Upper lobe of right lung (tissue), 1 donor: ENCODE measurements at places on chromosomes 5 and 9. TPM values are rescaled to one million over a fixed set of nuclear protein-coding genes. Genes with fewer than 3 reads are reported as not detected.

The ARHGEF37 gene
- total RNA-seq, result 13.3 TPM

The IRGM gene
- total RNA-seq, result not detected

The C5 gene
- 37.8 TPM for total RNA-seq

The ADRA1B gene
- 7.1 TPM for total RNA-seq

The SPINK14 gene
- not detected for total RNA-seq

The FLT4 gene
- total RNA-seq, result 38.6 TPM

The SYNPO gene
- 151 TPM for total RNA-seq

- DNase-seq, result no peak
- H3K27me3 ChIP-seq, result peaks cover 23% of the 10 kb centered on the region
- no peak overlapping the region for H3K27ac ChIP-seq
- H3K36me3 ChIP-seq, result no peaks in the 10 kb centered on the region
- H3K4me3 ChIP-seq, result no peak overlapping the region
- H3K4me1 ChIP-seq, result no peaks in the 10 kb centered on the region
Observed at GRCh38 chr9:135677641-135678168, 14.6 kb downstream of the LCN9 start.

GRCh38 chr9:134252084-134252830 is 74.0 kb upstream of the RXRA start:
- no peaks in the 10 kb centered on the region for H3K36me3 ChIP-seq
- H3K4me1 ChIP-seq, result no peaks in the 10 kb centered on the region
- no peak for DNase-seq
- H3K27me3 ChIP-seq, result no peaks in the 10 kb centered on the region
- H3K27ac ChIP-seq, result no peak overlapping the region

DNA sequence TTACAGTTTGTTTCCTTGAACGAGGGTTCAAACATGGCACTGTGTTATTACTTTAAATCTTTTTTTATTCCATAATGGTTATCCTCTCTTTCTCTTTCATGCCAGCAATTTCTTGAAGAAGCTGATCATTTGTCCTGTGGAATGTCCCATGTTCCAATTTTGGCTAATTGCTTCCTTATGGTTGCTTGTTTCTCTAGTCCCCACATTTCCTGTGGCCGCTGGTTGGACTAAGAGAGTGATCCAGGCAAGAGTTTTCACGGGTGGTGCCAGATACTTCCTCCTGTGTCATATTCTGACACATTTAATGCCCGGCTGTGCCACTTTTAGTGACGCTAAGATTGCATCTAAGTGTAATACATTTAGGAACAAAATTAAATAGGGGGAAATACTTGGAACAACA is 83.8 kb upstream of the FAM169A start:
- H3K36me3 ChIP-seq, result no peaks in the 10 kb centered on the region
- no peak overlapping the region for H3K27ac ChIP-seq

GRCh38 chr5:132378580-132378979 is 9.1 kb downstream of the SLC22A5 start:
- no peaks in the 10 kb centered on the region for H3K36me3 ChIP-seq
- no peaks in the 10 kb centered on the region for H3K4me1 ChIP-seq
- no peaks in the 10 kb centered on the region for H3K27me3 ChIP-seq
- no peak overlapping the region for H3K4me3 ChIP-seq
- H3K27ac ChIP-seq, result no peak overlapping the region

- no peaks in the 10 kb centered on the region for H3K27me3 ChIP-seq
- H3K4me3 ChIP-seq, result no peak overlapping the region
- no peaks in the 10 kb centered on the region for H3K36me3 ChIP-seq
- no peak for DNase-seq
- no peak overlapping the region for H3K27ac ChIP-seq
Observed at GRCh38 chr9:36284226-36284625, 26.0 kb upstream of the GNE start.
